Skin of body (tissue), 3 donors: ENCODE measurements at places on chromosomes 11 and 22. TPM values are rescaled to one million over a fixed set of nuclear protein-coding genes. Genes with fewer than 3 reads are reported as not detected.

- DNase-seq = no peak
These were observed 54.0 kb upstream of the TOP3B start for GRCh38 chr22:22036588-22036987.

- no peak for DNase-seq
These were observed 98.5 kb downstream of the PDE2A start for GRCh38 chr11:72575533-72576242.

DNA sequence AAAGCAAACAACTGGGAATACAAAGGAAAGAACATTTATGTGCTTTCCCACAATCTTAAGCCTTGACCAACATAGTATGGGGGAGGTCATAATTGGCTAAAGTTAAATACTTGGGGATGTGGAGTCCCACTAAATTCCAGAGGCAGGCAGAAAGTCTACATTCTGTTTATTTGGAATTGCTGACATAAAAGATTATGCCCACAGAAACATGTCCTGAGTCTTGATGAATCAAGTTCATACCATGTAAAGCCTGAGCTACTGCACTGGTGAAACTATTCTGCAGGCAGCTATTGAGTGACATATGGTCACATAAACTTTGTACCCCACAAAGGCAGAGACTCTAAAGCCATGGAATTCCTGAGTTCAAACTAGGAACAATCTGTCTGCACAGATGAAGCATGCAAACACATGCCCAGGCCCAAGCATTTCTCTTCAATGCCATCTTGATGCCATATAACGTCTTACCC, 69.9 kb upstream of the CHRM4 start:
- DNase-seq = no peak

DNA sequence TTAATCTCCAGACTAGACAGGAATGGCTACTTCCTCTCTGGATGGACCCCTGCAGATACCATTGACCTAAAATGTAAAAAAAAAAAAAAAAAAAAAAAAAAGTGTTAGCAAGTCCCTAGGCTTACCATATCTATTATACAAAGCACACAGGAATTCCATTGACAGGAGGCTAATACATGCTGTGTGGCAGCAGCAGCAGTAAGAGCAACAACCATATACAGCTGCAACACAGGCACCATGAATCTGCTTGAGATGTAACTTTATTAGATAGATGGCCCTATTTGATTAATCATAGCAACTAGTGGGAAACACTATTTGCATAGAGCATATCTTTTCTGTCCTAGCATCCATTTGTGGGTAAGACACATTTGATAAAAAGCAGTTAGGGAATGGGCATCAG, 1447.1 kb downstream of the FAM181B start:
- no peak for DNase-seq

DNA sequence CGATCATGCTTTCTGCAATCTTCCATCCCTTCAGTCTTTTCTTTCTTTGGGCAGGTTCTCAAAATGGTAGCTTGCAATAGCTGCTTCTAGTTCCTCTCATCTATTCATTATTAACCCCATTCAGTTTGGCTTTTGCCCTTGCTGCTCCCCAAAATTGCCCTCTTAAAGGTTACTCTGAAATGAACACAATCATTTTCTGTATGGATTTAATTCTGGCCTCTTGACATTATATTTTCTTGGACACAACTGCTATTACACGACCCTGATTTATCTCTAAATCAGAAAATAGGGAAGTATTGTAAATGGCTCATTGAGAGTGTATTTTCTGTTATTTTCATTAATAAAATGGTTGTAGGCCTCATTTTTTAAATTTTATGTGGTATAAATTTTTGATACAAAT, at the start of gene ANGPTL5:
Gene ANGPTL5, minus strand, starts transcription at position 101 of the 400 bp plus-strand sequence. CDS start 8,613 bp downstream, outside the sequence.
- DNase-seq = no peak

DNA sequence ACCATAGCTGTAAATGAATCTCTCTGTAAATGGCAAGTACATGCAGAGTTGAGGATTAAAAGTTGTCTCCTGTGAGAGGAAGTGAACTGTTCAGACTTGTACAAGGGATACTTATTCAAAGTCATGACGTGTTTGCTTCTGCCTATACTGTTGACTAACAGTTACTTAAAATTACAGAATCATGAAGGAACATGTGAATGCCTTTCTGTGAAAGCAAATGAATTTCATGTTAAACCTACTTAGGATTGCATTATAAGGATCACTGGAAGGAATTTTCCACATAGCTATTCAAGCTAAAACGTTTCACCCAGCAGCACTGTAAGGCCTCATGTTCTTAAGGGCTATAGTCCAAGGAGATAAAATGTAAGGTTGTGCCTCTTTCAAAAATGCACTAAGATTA, 93.4 kb upstream of the BIRC3 start:
- peak; percentile 36 for DNase-seq

- no peak for DNase-seq
These were observed 92.4 kb downstream of the RRAS2 start for GRCh38 chr11:14266622-14267021.

DNA sequence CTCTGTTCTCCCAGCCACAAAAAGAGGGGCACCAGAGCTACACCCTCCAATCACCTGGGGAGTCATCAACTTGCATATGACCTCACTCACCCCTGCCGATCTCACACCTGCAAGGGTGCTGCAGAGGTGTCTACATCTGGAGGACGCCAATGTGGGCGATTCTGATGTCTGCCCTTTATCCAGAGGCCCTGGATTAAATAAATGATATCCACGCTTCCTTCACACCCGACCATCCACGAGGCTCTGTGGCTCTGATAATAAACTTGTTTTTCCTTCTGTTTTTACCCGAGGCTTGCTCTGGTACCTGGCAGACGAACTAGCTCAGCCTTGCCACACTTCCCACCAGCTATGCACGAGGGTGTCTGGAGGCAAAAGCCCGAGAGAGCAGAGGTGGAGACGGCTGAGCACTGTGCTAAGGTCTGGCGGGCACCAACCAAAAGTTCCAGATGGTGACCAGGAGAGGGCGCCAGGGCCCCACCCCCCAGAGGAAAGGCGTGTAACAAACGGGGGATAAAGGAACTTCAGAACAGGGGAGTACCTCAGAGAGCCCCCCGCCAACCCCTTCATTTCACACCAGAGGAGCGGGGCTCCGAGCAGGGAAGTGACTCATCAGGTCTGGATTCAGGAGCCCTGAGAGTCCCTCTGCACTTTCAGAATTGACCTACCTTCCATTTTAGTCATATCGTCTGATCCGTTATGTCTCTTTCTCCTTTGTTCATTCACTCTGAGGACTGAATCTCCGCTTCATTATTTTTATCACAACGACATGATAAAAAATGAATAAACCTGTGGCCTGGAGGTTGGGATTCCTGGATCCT, 13.5 kb downstream of the SCN3B start:
- no peak for DNase-seq

GRCh38 chr11:68528630-68529029, 68.1 kb downstream of the PPP6R3 start:
- DNase-seq = no peak

- peak; percentile 52 for DNase-seq
These were observed 731 bp downstream of the GSTP1 start for GRCh38 chr11:67584205-67584880.

- DNase-seq = peak; percentile 0
These were observed 14.4 kb downstream of the C22orf42 start for GRCh38 chr22:32144496-32145274.

GRCh38 chr11:68678031-68678441, 6.3 kb upstream of the GAL start:
- no peak for DNase-seq

DNA sequence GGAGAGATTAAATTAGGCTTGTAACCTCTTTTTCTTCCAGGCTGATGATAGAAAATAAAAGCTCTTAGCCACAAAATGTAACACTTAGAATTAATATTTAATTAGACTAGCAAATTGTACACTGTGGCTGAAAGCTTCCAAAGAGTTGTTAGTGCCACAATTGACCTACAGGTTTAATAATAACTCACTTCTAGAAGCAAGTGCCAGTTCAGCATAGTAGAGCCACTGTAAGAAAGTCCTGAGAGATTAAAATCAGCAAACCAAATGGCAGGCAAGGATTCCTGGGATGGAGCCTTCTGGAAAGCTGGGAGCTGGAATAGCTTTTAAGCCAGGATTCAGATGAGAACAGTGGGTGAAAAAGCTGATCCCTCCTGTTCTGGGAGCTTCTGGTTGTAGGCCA, 131.0 kb downstream of the ELP4 start:
- no peak for DNase-seq

- no peak for DNase-seq
These were observed 55.3 kb downstream of the C22orf42 start for GRCh38 chr22:32103658-32104315.

- no peak for DNase-seq
These were observed 81.8 kb upstream of the SHANK2 start for GRCh38 chr11:71334191-71334590.

GRCh38 chr11:111978028-111978771, 41.1 kb downstream of the DIXDC1 start:
- peak; percentile 71 for DNase-seq

- no peak for DNase-seq
These were observed 13.6 kb downstream of the UCP2 start for GRCh38 chr11:73969091-73969490.

DNA sequence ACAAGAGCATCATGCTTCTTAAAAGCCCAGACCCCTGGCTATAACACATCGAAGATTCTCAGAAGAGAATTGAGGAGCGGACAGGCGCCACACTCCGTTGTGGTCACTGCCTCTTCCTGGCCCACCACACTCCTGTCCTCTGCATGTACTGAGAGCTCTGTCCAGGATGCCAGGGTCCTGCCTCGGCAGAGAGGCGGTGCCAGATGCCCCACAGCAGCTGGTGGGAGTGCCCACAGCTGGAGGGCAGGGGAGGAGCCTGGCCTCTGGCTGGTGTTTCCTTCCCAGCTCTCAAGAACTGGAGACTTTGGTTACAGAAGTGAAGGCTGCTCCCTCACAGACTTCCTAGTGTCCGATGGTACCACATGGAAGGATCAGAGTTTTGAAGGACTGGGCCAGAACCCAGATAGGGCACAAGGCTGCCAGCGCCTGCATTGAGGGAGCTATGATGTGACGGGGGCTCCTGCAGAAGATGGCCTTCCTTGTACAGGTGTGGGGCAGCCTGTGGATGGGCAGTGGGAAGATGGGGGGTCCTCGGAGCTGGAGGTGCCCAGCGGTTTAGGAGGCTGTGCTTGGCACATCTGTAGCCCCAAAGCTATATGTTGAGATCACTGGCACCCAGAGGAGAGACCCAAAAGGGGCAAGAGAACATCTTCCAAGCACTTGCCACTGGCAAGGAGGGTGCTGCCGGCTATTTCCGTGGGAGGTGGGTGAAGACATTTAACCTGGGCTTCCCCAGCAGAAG, 19.4 kb downstream of the RSPH14 start:
- no peak for DNase-seq

DNA sequence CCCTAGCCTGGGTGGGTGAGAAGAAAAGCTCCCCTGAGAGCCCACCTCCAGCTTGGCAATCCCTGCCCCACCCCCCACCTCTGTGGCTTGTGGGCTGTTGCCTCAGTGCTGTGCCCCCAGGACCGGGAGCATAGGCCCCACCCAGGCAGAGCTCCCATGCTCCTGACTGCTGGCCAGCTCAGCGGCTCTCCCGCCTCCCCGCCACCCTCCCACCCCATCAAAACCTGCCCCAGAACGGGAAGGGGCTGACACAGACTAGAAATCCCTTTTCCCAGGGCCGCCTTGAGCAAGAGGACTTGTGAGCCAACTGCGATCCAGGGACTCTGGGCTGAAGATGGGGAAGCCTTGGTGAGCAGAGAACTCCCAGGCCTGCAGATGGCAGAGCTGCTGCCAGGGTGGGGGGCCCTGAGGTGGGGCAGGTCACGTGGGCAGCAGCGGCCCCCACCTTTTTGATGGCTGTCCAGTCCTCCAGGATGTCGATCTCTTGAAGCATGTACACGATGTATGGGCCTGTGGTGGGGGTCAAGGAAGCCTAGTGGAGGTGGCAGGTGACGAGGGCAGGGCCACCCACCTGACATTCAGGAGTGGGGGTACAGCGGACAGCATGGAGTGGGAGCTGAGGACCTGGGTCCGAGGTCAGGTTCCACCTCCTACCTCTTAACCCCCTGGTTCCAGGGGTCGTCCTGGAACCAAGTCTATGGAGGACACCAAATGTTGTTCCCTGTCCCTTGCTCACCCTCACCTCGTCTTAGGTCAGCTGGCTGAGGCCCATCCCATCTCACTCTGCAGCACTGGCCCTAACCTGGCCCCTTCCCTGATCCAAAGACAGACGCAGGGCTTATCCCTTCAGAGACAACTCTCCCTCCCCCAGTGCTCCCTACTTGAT, 2.3 kb upstream of the RIN1 start:
- no peak for DNase-seq

- DNase-seq = no peak
These were observed 28.1 kb upstream of the SCGB1A1 start for GRCh38 chr11:62390722-62391121.

DNA sequence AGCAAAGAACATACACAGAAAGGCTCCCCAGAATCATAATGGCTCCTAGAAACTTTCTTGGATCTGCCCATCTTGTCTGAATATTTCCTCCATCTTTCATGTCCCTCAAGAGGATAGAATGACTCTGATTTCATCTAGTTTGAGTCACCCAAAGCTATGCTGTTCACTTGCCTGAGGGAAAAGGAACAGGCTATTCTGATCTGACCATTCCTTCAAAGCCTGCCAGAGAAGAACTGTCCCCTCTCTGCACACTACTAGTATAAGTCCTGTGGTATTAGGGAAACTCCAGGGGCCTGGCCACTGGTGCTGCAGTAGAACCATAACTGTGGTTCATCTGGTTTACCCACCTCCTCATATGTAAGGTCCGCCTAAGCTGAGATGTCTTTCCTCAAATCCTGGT, 2.4 kb upstream of the PATE1 start:
- no peak for DNase-seq

DNA sequence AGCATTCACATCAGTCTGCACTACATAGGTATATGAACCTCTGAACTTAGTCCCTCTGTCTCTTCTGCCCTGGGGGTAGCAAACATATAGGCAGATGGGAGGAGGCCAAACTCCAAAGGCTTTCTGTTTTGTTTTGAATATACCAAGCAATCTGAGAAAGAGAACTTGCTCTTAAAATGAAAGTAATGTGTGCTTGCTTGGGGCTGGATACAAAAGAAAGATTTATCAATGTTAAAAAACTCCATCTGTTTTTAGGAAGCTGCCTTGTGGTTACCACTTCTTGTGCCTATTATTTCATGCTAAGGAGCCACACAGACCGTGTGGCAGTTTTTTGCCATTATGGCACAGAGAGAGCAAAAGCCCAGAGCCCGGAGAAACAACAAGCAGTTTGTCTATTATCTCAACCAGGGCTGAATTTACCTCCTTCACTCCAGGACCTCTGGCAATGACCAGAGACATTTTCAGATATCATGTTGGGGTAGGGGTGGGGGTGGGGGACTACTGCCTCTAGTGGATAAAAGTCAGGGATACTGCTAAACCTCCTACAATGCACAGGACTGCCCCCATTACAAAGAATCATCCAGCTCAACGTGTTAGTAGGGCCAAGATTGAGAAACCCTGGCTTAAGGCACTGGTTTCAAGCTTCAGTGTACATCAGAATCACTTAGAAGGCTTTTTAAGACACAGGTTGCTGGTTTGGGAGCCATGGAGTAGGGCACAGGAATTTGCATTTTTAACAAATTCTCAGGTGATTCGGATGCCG, 124.2 kb downstream of the APIP start:
- DNase-seq = no peak

- DNase-seq = no peak
These were observed 1.9 kb downstream of the MMP8 start for GRCh38 chr11:102722821-102723220.

Gene NELL1
- 9.4 TPM for total RNA-seq

Gene C22orf42
- not detected for total RNA-seq

Gene HPX
- total RNA-seq = 1.9 TPM

Gene GGT5
- total RNA-seq = 2.6 TPM

Gene MALAT1
- 23,607 TPM for total RNA-seq

Gene MAP6
- total RNA-seq = 1.9 TPM

Gene ESAM
- total RNA-seq = 9.2 TPM

Gene TMEM191C
- 1.8 TPM for total RNA-seq

Gene ALX4
- 3.7 TPM for total RNA-seq

Gene AP5B1
- total RNA-seq = 6.9 TPM

Gene TMPRSS5
- total RNA-seq = 3.5 TPM

Gene GLYATL1B
- total RNA-seq = not detected

Gene DGAT2
- total RNA-seq = 79.3 TPM
